Stimulated activated CD4-positive, alpha-beta T cell treated with anti-CD3 and anti-CD28 coated beads, Interleukin-12 subunit alpha, Interleukin-12 subunit beta, amount 100 ng/mL, for 48 hours (primary cell): ENCODE measurements at places on chromosomes 7 and 10.

DNA sequence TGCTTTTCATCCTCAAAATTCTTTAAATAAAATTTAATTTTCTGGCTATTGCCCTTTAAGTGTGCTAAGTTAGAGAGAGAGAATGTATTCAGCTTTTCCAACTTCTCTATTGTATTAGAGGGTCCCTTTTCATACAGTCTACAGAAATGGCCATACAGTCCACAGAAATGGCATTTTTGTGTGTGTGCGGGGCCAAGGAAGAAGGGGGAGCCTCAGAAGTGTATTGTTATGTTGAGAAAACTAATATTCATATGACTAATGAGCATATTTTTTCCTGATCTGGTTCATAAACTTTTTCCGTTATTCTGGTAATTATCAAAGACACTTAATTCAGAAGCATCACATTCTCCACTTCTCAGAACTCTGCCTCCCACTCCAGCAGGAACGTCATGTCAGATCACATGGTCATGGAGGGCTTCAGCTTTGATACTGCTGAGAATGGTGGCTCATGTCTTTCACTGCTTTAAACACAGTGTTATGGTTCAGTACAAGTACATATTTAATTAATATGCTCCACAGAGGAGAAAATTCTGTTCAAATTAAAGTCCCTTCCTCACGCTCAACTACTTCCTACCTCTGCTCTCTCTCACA, 37.1 kb downstream of the ELMO1 start:
- peak; percentile 20 for DNase-seq

DNA sequence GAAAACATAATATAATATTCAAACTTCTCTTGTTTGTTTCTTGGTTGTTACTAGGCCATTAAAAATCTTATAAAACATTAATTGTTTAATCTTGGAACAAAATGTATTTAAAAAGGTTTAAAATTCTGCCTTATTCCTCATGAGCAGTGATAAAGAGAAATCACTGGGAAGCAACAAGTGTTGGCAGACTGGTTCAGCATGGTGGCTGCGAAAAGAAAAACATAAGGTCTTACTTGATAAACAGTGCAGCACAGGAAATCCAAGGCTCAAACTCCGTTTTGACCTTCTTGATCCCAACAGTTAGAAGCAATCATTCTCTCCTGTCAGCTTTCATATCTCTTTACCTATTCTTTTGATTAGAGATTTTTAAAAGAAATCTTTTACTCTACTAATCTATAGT, 530.8 kb downstream of the CNTNAP2 start:
- no peak for DNase-seq

DNA sequence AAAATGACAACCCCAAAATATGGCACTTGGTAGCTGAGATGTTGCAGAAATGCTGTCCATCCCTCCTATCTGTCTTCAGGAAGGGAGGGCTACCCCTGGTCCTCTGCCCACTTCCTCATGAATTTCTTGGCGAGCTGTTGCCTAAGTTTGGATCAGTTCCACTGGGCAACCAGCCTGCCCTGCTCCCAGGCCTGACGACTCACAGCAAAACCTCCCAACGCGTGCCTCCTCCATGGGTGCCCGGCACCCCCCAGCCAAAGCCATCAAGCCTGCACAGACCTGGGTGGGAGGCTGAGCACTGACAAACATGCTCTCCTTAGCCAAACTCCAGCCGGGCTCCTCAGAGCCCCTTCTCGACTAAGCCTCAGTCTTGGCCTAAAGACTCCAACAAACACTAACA, 8.9 kb downstream of the VSTM4 start:
- DNase-seq = no peak

DNA sequence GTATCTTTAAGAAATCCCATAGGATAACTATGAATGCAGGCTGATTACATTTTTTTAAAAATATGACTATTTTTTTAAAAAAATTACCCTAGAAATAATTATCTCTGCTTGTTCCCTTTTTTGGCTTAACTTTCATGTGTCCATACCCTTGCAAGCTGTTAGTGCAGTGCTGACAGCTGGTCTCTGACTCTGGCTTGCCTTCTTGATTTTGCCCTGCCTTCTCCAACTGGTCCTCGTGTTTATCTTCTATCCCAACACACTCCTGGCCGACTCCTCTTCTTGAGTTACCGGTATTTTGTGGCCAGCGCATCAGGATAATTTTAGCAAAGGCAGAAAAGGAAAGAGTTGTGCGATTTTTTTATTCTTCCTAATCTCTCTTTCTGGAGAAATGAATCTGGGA, 111.7 kb upstream of the STARD3NL start:
- DNase-seq = no peak

DNA sequence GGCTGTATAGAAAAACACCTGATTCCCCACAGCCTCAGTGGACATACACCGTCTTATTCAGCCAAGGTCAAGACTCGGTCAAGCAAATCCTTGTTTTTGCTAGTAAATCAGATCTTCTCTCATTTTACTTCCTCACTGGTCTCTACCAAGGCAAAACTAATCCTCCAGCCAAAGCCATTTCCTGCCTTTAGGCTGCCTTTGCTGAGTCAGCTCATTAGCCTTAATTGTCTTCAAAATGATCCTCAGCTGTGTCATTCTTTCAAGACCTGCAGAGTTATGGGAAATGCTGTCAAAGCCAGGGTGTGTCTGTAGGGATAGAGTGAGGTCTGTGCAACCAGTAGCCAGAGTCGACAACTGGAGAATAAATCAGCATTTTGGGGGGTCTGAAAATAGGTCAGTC, 107.2 kb upstream of the FAM180A start:
- DNase-seq = no peak

DNA sequence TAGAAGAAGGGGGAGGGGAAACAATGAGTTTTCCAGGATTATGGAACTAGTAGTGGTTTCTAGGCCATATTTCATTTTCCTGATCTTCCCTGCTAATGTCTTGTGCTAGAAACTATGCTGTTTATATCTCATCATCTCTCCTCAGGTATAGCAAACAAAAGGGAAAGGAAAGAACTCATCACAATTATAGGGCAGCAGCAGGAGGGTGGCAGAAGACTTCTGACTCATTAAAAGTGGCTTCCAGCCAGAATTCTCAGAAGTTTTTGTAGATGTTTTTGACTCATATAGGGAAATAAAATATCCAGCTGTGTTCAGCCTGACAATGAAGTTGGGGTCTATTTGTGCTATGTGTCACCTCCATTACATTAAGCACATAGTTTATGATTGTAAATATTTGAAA, 6.5 kb downstream of the AHR start:
- no peak for DNase-seq

GRCh38 chr10:117382861-117383260, 7.6 kb upstream of the PDZD8 start:
- no peak for DNase-seq

DNA sequence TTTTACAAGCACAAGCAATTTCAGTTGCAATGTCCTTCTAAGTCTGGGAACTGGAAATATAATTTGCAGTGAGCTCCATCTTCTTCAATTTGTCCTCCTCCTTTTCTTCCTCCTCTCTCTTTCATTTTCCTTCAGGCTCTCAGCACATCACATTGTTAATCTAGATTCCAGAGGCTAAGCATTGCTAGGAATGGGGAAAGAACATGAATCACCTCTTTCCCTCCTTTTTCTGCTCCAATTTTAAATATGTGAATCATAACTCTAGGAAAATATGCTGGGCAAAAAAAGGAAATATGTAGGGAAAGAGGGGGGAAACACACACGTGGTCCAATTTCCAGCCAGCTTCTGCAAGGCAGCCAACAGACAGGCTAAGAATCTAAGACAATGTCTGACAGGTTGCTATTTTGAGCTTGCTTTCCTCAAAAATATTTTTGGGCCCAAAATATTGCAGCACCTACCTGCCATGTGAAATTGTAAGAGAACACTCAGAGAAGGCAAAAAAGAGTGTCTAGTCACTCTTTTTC, 72.7 kb upstream of the NUPR2 start:
- no peak for DNase-seq

DNA sequence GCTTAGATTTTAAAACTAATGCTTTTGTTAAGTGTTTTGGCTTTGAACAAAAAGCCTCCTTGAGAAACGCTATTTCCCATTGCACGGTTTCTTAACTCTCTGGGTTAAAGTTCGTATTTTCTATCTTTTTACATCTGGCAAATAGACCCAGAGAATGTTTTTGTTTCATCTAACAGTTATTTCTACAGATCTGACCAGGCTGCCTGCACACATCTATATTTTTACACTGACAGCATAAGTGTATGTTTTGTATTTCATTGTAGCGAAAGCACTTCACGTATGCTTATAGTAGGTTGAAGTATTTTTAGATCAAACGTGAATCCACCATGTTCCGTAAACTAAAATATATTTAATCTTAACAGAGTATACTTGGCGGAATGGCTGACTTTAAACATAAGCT, 477.3 kb downstream of the SDK1 start:
- DNase-seq = no peak

DNA sequence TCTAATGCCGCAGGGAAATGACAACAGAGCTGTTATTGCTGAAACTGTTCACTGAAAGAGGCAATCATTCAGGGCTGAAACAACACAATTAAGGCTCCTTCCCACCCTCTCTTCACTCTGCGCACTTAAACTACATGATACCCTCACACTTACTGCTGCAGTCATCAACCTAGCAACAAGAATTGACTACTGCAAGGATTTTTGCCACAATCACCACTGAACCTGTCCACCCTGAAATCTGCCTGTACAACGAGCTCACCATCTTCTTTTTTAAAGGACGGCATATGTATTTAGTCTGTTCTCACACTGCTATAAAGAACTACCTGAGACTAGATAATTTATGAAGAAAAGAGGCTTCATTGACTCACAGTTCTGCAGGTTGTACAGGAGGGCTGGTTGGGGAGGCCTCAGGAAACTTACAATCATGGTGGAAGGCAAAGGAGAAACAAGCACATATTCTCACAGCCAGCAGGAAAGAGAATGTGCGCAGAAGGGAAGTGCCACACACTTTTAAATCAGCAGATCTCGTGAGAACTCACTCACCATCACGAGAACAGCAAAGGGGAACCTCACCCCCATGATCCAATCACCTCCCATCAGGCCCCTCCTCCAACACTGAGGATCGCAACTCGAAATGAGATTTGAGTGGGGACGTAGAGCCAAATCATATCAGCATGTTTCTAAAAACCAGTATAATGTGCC, 131.7 kb downstream of the SORCS1 start:
- DNase-seq = no peak

DNA sequence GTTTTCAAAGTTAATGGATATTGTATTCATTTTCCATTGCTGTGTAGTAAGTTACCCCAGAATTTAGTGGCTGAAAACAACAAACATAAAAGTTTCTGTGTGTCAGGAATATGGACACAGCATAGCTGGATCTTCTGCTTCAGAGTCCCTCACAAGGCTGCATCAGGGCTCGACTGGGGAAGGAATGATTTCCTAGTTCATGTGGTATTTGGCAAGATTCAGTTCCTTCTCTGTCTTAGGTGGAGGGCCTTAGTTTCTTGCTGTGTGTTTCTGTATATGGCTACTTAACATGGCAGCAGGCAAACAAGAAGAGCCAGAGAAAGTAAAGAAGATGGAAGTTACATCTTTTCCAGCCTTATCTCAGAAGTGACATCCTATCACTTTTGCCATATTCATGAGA, 51.1 kb downstream of the TPST1 start:
- DNase-seq = no peak

- DNase-seq = no peak
These were observed 25.7 kb upstream of the OPALIN start for GRCh38 chr10:96384506-96384905.

GRCh38 chr10:29106287-29106686, 182.6 kb upstream of the LYZL1 start:
- DNase-seq = no peak

DNA sequence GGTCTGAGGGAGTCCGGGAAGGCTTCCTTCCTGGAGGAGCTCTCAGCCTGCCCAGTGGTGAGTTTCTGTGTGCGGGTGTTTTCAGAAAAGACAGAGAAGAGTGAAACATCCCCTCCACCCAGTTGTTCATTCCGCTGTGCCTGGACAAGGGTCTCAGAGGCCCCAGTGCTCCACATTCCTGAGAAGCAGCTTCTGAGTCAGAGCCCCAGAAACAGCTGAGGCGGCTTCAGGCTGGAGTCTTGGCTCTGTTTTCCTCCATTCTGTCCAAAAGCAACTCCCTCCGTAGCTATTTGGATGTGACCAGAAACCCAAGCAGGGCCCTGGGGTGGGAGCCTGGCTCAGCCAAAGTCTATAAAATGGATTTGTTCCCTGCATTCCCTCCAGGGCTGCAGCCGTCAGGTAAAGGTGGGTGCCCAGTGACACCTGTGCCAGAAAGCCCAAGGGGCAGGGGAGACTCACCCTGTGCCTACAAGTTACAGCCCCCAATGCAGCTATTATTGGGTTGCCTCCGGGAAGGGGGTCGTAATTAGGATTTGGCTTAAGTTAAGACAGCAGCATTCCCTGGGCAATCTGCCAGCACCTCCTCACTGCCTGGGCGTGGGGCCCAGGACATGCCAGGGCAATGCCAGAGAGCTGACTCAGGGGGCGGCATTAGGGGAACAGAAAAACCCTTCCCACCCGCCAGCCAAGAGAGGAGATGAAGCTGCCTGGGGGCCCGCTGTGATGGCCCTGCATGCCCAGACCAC, 13.1 kb upstream of the CAMK2G start:
- DNase-seq = no peak

- no peak for DNase-seq
These were observed 18.7 kb downstream of the SLC25A13 start for GRCh38 chr7:96303105-96303685.

DNA sequence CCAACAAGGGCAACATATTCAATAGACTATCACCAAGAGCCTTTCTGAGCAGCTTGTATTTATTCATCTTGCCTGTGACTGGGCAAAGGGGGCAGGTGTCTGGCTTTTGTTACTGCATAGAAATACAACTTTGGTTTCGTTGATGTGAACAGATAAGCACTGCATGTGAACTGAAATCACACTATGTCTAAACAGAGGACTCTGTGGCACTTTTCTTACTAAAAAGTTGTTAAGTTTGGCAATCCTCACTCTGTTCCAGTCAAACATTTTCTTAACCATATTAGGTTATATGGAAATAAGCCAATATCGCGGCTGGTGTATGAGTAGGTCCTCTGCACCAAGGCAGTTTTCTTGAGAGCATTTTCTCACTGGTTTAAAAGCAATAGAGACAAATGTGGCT, 48.5 kb downstream of the CALD1 start:
- DNase-seq = no peak

- DNase-seq = no peak
These were observed 43.2 kb downstream of the MYO1G start for GRCh38 chr7:44935583-44935982.

- no peak for DNase-seq
These were observed 178.6 kb downstream of the GATA3 start for GRCh38 chr10:8233049-8233448.

DNA sequence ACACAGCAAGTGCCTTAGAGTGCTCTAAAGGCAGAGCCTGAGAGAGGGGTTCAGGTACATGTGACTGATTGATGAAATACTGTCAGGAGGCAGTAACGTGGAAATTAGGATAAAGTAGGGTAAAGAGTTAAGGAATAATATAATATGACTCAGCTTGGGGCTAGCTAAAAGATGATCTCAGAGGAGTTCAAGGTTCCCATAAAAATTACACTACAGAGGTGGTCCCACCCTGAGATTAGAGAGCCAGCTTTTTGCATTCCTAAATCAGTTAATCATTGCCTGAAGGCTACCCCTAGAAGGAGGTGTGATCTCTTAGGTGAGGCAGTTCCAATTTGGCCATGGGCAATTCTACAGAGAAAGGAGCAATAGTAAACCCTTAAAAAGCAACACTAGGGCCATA, 5.8 kb downstream of the LIPJ start:
- DNase-seq = no peak
